ENCODE measurements at places on chromosomes 11 and 22. TPM values are rescaled to one million over a fixed set of nuclear protein-coding genes. Genes with fewer than 3 reads are reported as not detected.

- no peak for DNase-seq
These were observed 24.7 kb downstream of the PATZ1 start for GRCh38 chr22:31321421-31321820.

- no peak for DNase-seq
These were observed 19.4 kb downstream of the MED15 start for GRCh38 chr22:20526628-20527355.

DNA sequence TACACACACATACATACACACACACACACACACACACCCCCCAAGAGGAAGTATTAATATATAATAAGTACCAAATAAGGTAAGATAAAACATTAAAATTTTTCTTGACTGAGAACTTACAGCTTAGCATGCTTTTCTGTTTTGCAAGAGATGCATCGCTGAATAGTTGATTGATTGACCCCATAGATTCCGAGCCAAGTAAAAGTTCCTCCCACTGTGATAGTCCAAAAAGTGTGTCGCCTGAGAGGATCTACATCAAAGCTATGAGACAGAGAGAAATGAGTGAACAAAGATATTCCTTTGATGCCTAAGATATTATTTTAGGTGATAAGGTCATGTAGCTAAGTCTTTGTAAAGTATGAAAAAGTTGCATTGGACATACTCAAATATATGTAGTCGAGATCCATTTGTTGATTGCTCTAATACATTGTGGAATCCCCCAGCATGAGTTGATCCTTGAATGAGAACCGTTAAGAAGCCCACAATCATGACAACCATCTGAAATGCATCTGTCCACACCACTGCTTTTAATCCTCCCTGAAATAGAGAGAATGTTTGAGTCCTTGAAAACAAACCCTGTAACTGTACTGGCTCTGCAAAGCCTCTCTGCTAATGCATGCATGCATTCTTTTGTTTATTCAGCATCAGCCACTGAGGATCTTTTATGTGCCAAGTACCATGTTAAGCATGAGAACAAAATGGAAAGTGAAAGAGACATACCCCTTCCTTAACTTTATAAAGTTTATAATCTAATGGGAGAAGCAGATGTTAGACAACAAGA, 18.3 kb downstream of the SLC5A12 start:
- DNase-seq: no peak

DNA sequence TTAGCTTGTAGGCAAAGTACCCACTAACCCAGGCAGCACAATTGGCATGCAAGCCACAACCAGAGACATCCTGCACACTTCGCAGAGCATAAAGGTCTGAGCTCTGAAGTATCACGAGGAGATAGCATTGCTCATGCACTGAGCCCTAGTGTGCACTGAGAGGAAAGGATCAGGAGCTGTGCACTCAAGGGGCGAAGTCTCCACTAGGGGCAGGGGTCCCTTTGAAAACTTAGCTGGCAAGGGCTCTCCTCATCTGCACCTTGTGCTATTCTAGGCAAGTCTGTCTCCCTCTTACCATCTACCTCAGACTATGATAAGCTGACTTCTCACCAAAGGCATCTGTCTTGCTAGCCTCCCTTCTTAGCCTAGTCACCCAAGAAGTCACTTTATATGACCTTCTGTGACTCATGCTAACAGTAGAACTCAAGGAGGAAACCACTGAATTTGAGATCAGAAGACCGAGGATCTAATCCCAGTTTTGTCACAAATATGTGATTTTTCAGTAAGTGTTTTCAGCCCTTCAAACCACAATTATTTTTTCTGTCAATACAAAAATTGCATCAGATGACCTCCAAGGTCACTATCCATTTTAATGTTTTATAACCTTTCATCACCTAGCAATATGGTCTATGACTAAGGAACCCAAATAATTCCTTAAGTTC, 1078.0 kb downstream of the NTM start:
- DNase-seq: peak; percentile 36

DNA sequence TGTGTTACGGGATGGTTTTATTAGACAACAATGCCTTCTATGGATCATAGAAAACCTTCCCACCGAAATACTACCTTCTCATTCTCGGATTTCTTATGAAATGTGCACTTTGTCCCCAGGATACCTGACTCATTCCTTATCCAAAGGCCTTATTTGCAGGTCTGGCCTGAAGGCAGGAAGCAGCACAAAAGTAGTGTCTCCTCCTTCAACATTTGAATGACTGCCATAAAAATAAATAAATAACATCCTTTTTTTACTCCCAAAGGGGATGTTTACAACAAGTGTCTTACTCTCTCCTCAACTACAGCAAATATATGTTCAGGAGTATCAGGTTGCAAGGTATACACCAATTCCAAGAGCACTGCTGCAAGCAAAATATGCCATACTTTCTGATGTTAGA, 41.6 kb upstream of the PAK1 start:
- DNase-seq: no peak

DNA sequence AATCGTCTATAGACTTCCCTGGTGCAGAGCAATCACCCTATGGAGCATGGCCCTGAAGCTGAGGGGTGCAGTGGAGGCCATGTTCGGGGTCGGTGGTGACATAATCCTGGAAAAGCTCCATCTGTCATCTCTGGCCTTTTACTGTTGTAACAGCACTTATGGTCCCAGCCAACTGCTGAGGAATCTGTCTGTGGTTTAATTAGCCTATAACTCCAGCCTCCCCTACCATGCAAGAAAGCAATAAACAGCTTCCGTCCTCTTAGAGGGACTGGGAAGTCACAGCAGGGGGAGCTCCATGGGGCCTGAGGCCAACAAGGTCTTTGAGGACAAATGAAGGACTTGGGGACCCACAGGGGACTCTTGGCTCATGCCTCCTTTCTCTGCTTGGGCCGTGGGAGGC, 159.1 kb upstream of the NECTIN1 start:
- no peak for DNase-seq

DNA sequence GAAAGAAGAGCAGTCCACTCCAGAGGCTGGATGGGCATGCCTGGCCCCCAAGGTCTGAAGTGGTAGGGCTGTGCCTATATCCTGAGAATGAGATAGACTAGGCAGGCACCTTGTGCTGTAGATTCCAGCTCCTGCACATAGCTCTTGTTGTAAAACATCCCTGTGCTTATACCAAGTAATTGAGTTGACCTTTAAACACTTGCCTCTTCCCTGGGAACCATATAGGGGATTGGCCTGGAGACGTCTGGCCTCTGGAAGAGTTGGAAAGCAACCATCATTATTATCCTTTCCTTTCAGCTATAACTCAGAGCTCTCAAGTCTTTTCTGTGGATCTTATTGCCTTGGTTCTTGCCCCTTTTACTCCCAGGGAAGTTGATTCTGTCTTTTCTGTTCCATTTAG, 15.1 kb downstream of the LIMK2 start:
- DNase-seq: no peak

DNA sequence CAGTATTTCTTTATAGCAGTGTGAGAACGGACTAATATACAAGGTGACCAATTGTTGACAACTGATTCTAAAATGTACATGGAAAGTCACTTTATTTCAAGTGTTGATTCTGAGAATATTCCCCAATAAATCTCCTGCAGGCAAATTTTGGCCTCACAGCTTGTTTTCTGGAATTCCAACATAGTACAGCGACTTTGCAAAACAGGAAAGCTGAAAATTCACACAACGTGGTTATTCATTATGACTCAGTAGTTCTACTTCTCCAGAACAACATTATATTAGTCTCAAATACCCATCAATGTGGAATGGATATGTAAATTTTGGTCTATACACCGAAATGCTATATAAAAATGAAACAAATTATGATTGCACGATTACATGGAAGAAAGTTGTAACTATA, 22.5 kb upstream of the OR5AN1 start:
- DNase-seq: no peak

GRCh38 chr11:27246925-27247324, 116.1 kb downstream of the CCDC34 start:
- no peak for DNase-seq

GRCh38 chr22:37354670-37355069, 72.4 kb downstream of the CYTH4 start:
- DNase-seq: no peak

The ATP5MG gene
- total RNA-seq: 253 TPM

The RIC3 gene
- 23.7 TPM for total RNA-seq

The KCNK4 gene
- total RNA-seq: 0.31 TPM

The PIWIL4 gene
- total RNA-seq: not detected

The BDNF gene
- 2.7 TPM for total RNA-seq

The MUC6 gene
- not detected for total RNA-seq

The CDC45 gene
- 32.7 TPM for total RNA-seq

The PHF21B gene
- total RNA-seq: 60.3 TPM

The OR2D2 gene
- 0.26 TPM for total RNA-seq

The LINC01488 gene
- not detected for total RNA-seq

The RIN1 gene
- 5.5 TPM for total RNA-seq

The IL17REL gene
- 0.11 TPM for total RNA-seq

The SLC29A2 gene
- 29.8 TPM for total RNA-seq
